ENCODE measurements at places on chromosomes 5 and 9. TPM values are rescaled to one million over a fixed set of nuclear protein-coding genes. Genes with fewer than 3 reads are reported as not detected.

CDH9 gene
- total RNA-seq = not detected

ERAP2 gene
- total RNA-seq = 15.8 TPM

- no peak for DNase-seq
Observed at GRCh38 chr5:150153957-150154617, 1.6 kb downstream of the PDGFRB start.

DNA sequence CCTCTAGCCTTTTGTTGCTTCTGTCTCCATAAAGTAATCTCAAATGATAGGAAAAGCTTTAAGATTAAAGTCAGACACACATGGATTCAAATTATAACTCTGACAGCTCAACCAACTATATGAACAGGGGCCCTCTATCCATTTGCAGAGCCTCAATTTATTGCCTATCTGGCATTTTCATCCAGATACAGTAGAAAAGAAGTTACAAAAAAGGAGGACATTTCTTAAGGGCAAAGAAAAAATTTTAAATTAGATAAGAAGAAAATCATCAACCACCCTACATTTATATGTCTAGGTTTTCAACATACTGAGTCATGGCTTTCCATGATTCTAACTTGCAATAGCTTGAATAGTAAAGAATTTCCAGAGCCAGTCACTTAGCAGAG lies 567.2 kb downstream of the CAAP1 start:
- no peak for DNase-seq

DNA sequence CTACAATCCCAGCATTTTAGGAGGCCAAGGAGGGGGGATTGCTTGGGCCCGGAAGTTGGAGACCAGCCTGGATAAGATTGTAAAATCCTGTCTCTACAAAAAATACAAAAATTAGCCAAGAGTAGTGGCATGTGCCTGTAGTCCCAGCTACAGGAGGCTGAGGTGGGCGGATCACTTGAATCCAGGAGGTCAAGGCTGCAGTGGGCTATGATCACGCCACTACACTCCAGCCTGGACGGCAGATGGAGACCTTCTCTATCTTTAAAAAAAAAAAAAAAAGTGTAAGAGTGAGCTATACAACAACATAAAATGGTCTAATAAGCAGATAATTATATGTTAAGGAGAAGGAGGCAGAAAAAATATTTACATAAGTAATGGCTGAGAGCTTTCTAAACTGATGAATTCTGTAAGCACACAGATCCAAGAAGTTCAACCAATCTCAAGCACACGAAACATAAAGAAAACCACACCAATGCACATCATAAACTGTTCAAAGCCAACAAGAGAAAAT lies 23.0 kb downstream of the CDC14B start:
- no peak for DNase-seq

- DNase-seq = no peak
Observed at GRCh38 chr5:150075233-150075632, 11.1 kb downstream of the CSF1R start.

DNA sequence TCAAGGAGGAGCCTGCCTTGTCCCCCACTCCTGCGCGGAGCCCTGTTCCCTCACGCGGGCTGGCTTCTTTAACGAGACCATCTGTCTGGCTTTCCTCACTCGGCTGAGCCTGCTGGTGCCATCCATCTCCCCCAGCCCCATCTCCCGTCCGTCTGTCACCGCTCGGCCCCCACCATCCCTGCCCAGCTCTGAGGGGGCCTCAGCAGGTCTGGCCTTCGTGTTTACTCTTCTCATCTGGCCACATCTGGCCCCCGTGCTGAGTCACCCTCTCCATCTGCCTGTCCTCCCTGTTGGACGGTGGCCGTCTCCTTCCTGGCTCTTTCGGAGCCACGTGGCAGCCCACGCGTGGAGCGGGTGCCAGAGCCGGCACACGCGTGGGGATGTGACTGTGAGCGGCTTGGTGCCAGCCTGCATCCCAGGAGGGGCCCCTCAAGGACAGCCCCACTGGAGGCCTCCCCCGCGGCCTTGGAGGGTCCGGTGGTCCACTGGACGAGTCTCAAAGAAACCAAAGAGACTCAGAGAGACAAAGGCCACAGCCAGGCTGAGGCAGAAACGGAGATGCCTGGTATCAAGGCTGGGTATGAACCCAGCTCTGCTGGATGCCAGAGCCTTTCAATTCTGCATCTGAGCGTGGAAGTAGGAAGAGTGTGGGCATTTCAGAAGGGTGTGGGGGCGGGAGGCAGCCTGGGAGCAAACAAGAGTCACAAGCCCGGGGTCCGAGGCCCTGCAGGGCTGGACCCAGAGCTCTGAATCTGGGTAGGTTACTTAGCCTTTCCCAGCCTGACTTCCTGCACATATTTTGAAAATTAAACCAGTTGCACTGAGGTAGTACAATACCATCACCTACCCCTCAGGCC lies 76.7 kb upstream of the UNC5A start:
- DNase-seq = no peak

DNA sequence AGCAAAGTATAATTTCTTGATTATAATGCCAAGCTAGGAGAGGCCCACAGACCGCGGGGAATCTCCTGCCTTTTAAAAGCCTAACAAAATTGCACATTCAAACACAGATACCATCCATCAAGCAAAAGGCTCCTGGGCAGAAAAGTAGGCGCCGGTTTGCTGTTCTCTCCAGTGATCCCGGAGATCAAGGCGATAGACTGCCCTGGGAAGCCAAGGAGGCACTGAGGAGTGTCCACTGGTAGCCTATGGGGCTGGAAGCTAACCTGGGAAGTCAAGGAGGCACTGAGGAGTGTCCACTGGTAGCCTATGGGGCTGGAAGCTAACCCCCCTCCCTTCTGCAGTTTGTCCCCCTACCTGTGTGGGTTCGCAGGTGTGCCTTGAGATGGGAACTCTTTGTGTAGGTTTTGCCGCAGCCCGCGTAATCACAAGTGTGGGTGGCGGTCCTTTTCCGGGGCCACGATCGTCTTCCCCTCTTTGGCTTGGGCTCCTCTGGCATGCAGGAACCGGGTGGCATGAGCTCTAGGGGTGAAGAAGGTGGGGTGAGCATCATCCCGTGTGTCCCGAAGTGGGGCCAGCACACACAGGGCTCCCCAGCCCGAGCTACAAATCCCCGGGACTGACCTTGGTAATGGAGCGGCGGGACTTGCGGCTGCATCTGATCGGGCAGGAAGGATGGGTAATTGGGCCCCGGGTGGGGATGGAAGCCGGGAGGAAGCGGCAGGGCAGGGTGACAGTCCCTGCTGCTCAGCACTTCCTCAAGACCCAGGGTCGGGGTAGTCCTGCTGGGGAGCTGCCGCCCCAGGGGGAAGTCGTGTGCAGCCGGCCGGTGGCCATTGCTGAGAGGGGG lies 2.7 kb downstream of the KLF4 start:
- no peak for DNase-seq

GRCh38 chr9:137951107-137951506 lies 73.5 kb downstream of the CACNA1B start:
- DNase-seq = no peak

Data from thoracic aorta (tissue), 2 donors.